Adrenal gland (tissue), 19 donors: ENCODE measurements at places on chromosomes 6 and 20. TPM values are rescaled to one million over a fixed set of nuclear protein-coding genes. Genes with fewer than 3 reads are reported as not detected.

Gene ELOVL4
- 0.80 TPM for polyA plus RNA-seq

- no peak overlapping the region for H3K4me3 ChIP-seq
- no peaks in the 10 kb centered on the region for H3K36me3 ChIP-seq
- no peaks in the 10 kb centered on the region for H3K27me3 ChIP-seq
- H3K27ac ChIP-seq, result no peak overlapping the region
- DNase-seq, result no peak
Measured at GRCh38 chr20:6692566-6693173, 74.8 kb upstream of the BMP2 start.

DNA sequence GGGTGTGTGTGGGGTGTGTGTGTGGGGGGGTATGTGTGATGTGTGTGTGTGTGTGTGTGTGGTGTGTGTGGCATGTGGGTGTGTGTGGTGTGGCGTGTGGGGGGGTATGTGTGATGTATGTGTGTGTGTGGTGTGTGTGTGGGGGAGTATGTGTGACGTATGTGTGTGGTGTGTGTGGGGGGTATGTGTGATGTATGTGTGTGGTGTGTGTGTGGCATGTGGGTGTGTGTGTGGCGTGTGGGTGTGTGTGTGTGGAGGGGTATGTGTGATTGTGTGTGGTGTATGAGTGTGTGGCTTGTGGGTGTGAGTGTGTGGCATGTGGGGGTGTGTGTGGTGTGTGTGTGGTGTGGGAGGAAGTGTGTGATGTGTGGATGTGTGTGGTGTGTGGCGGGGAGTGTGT is 442.3 kb downstream of the PREX1 start:
- no peaks in the 10 kb centered on the region for H3K4me1 ChIP-seq
- H3K36me3 ChIP-seq, result no peaks in the 10 kb centered on the region
- H3K27me3 ChIP-seq, result no peaks in the 10 kb centered on the region

GRCh38 chr20:17538517-17539170 is 7.5 kb upstream of the BFSP1 start:
- peak; percentile 43 for DNase-seq
- no peaks in the 10 kb centered on the region for H3K27me3 ChIP-seq
- H3K36me3 ChIP-seq, result no peaks in the 10 kb centered on the region
- peaks cover 23% of the 10 kb centered on the region for H3K4me1 ChIP-seq
- H3K27ac ChIP-seq, result no peak overlapping the region
